Hepatocyte (in vitro differentiated cells): ENCODE measurements at places on chromosomes 4 and X. TPM values are rescaled to one million over a fixed set of nuclear protein-coding genes. Genes with fewer than 3 reads are reported as not detected.

- H3K4me3 ChIP-seq: no peak overlapping the region
- H3K36me3 ChIP-seq: no peaks in the 10 kb centered on the region
- DNase-seq: peak; percentile 70
- H3K27ac ChIP-seq: no peak overlapping the region
Measured at GRCh38 chrX:130975947-130976346, 72.9 kb upstream of the ENOX2 start.

DNA sequence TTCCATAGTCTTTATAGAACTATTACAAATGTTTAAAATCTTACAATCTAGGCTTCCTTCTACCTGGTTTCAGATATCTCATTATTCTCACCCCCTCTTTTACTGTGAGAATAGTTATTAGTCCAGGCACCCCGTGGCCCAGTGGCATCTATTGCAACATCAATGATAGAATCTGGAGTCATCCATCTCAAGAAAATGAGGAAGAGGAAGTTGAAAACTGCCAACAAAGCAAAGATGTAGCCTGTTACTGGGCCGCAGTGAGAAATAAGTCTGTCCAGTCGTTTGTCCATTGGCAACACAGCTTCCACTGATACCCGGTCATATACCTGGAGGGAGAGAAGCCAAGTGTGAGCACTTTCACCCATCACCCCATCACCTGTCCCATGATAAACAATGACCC lies 6.0 kb upstream of the ASB11 start:
- H3K27me3 ChIP-seq: no peaks in the 10 kb centered on the region
- H3K36me3 ChIP-seq: no peaks in the 10 kb centered on the region
- H3K27ac ChIP-seq: no peak overlapping the region

GRCh38 chrX:148732743-148733142 lies 232.3 kb downstream of the AFF2 start:
- no peaks in the 10 kb centered on the region for H3K4me1 ChIP-seq
- no peaks in the 10 kb centered on the region for H3K36me3 ChIP-seq
- no peak overlapping the region for H3K27ac ChIP-seq
- no peak for DNase-seq

DNA sequence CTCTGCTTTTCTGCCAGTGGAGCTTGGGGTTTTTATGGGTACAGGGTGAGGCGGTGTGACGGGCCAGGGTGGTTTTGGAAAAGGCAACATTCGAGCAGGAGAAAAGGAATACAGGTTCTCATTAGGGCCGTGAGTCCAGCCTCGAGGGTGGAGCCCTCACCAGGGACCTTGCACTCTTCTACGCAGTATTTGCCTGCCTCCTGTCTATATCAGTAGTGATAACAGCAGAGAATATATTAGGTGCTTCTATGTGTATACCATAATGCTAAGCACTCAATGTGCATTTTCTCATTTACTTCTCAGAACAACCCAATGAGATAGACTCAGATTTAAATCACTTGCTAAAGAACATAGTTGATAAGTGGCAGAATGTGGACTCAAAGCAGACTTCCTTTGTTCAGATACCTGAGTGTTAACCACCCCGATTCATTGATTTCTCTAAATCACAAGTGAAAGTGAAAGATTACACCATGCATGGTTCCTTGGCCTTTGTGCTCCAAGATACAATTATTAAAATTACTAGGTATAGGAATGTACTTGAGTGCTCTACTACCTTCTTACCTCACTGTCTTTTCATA lies 403.9 kb downstream of the PCDH7 start:
- no peak overlapping the region for H3K27ac ChIP-seq
- H3K36me3 ChIP-seq: no peaks in the 10 kb centered on the region
- no peak for DNase-seq

Gene IL13RA2
- not detected in 2 replicates for polyA plus RNA-seq

Gene FNIP2
- 20.8 and 23.4 TPM in 2 replicates for polyA plus RNA-seq

Gene HMX1
- polyA plus RNA-seq: not detected in 2 replicates

DNA sequence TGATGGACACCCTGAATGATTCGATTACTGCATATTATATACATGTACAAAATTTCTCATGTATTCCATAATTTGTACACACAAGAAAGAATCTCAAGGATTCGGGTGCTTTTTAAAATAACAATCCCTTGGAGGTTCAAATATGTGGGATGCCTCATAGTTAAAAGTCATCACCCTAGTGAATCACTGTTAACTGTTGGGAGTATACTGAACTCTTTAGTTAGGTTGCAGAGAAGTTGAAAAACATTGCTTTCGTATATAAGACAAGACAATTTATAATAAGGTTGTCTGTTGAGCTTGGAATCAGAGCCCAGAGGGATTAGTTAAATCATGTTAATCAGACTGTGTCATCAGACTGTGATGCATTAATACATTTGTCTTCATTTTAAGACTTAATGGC lies 15.6 kb downstream of the DCK start:
- no peak for DNase-seq
- H3K4me3 ChIP-seq: no peak overlapping the region
- H3K27me3 ChIP-seq: no peaks in the 10 kb centered on the region
- H3K27ac ChIP-seq: no peak overlapping the region

GRCh38 chr4:17058536-17058915 lies 160.1 kb upstream of the LDB2 start:
- DNase-seq: no peak
- H3K36me3 ChIP-seq: no peaks in the 10 kb centered on the region
- H3K27ac ChIP-seq: peak overlapping the region; percentile 46
- no peaks in the 10 kb centered on the region for H3K27me3 ChIP-seq
- H3K4me1 ChIP-seq: peaks cover 14% of the 10 kb centered on the region

- H3K27ac ChIP-seq: no peak overlapping the region
- no peaks in the 10 kb centered on the region for H3K36me3 ChIP-seq
- no peaks in the 10 kb centered on the region for H3K4me1 ChIP-seq
- no peaks in the 10 kb centered on the region for H3K27me3 ChIP-seq
Measured at GRCh38 chrX:45295259-45295986, 94.7 kb upstream of the DIPK2B start.

Gene FABP2
- polyA plus RNA-seq: 3.7 and 7.0 TPM in 2 replicates

Gene ESX1
- not detected in 2 replicates for polyA plus RNA-seq

DNA sequence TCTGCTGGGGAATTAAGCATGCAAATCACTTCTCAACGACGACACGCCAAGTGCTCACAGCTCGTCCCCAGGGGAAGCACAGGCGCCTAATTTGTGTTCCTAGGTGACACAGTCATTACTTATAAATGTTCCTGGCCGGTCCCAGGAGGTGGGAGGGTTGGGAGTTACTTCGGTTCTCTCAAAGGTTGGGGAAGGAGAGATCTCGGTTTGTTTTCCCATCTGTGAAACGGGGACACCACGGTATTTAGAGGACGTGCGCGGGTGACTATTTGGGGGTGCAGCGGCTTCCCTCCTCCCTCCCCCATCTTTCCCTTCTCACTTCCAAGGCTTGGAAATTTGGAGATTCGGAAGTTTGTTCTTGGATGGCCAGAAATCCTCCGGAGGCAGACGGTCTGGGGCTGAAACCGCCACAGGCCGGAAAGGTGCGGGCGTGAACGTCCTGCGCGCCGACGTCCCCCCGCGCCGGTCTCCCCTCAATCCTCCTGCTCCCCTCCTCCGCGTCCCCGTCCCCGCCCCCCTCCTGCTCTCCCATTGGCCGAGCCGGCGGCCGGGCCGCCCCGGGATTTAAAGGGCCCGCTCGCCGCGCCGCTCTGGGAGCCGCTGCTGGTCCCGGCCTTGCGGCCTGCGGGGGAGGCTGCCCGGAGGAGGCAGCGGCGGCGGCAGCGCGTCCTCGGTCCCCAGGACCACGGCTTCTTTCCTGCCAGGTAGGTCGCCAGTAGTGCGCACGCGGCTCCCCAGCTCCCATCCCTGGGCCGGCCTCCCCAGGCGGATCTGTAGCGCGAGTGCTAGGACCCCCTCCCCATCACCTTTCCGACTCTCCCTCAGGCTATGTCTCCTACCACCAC lies at the start of gene PORCN:
Gene PORCN, plus strand, starts transcription at position 593 of the 845 bp plus-strand sequence. CDS start 829 bp downstream, outside the sequence.
- peak; percentile 82 for DNase-seq
- peak within 1 kb of the TSS; percentile 67 for H3K27ac ChIP-seq
- H3K36me3 ChIP-seq: no peaks in the 10 kb centered on the region
- no peaks in the 10 kb centered on the region for H3K27me3 ChIP-seq
- H3K4me1 ChIP-seq: no peaks in the 10 kb centered on the region
- H3K4me3 ChIP-seq: peak within 1 kb of the TSS; percentile 54

Gene CYSLTR1
- 0.11 and 0.50 TPM in 2 replicates for polyA plus RNA-seq

DNA sequence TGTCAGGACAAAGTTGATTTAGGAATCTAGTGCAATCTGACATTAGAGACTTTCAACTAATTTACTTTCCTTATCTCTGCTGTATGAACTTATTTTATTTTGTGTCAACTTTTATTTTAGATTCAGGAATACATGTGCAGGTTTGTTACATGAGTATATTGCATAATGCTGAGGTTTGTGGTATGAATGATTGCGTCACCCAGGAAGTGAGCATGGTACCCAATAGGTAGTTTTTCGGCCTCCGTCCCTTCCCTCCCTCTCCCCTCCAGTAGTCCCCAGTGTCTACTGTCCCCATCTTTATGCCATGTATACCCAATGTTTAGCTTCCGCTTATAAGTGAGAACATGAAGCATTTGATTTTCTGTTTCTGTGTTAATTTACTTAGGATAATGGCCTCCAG lies 68.7 kb upstream of the TEX13D start:
- no peaks in the 10 kb centered on the region for H3K36me3 ChIP-seq
- no peaks in the 10 kb centered on the region for H3K4me1 ChIP-seq
- H3K4me3 ChIP-seq: no peak overlapping the region
- no peak for DNase-seq
- no peaks in the 10 kb centered on the region for H3K27me3 ChIP-seq

DNA sequence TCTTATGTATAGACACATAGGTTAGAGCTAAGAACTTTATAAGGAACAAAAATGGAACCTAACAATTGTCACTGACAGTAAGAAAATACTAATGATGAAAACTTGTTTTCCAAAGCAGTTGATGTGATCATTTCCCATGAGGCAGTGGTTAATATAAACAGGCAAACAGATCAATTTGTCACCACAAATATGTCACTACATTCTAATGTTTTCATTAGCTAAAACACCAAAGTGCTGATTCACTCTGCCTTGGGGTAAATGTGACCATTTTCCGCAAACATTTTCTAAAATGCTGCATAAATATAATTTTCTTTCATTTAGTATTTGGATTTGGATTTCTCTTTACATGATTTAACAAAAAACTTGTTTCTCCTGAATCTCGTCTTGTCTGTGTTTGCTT lies 408.9 kb upstream of the CTSO start:
- H3K36me3 ChIP-seq: no peaks in the 10 kb centered on the region
- H3K27me3 ChIP-seq: no peaks in the 10 kb centered on the region
- H3K4me3 ChIP-seq: no peak overlapping the region
- no peak overlapping the region for H3K27ac ChIP-seq
- no peaks in the 10 kb centered on the region for H3K4me1 ChIP-seq

- DNase-seq: peak; percentile 52
- H3K27ac ChIP-seq: no peak overlapping the region
- H3K27me3 ChIP-seq: no peaks in the 10 kb centered on the region
- H3K36me3 ChIP-seq: no peaks in the 10 kb centered on the region
Measured at GRCh38 chr4:5220028-5220427, 168.7 kb downstream of the STK32B start.

Gene TENT5D
- not detected in 2 replicates for polyA plus RNA-seq
